Foreskin fibroblast (primary cell): ENCODE measurements at places on chromosomes 16 and 17.

GRCh38 chr17:13437966-13438779, 163.6 kb downstream of the HS3ST3A1 start:
- DNase-seq, result peak; percentile 65

GRCh38 chr17:6669479-6670212, 18.1 kb downstream of the C17orf100 start:
- DNase-seq, result no peak

DNA sequence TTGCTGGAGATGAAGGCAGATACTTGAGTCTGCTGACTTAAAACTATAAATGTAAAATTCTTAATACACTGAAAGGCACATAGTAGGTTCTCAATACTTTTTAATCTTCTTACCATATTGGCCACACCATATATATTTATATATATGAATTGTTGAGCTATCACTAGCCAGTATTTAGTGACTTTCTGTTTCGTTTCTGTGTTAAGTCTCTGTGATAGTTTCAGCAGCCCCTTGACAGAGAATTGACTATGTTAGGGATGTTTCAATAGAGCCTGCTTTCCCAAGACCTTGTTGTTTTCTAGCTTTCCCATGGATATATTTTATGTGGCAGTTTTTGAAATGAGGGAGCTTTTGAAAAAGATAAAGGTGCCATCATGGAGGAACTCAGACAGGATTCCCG, 206.5 kb upstream of the GOT2 start:
- DNase-seq, result no peak

- peak; percentile 62 for DNase-seq
These were observed 75.9 kb upstream of the PMFBP1 start for GRCh38 chr16:72247821-72248253.

- DNase-seq, result peak; percentile 23
These were observed 235.8 kb downstream of the MAP2K4 start for GRCh38 chr17:12256380-12256995.

- DNase-seq, result peak; percentile 82
These were observed 90.9 kb upstream of the BCAR1 start for GRCh38 chr16:75342308-75342811.

- DNase-seq, result no peak
These were observed 22.7 kb upstream of the GOT2 start for GRCh38 chr16:58756650-58757332.

GRCh38 chr16:30187556-30187865, 4.1 kb downstream of the CORO1A start:
- no peak for DNase-seq

GRCh38 chr16:2895813-2896212, 12.8 kb downstream of the FLYWCH2 start:
- no peak for DNase-seq

DNA sequence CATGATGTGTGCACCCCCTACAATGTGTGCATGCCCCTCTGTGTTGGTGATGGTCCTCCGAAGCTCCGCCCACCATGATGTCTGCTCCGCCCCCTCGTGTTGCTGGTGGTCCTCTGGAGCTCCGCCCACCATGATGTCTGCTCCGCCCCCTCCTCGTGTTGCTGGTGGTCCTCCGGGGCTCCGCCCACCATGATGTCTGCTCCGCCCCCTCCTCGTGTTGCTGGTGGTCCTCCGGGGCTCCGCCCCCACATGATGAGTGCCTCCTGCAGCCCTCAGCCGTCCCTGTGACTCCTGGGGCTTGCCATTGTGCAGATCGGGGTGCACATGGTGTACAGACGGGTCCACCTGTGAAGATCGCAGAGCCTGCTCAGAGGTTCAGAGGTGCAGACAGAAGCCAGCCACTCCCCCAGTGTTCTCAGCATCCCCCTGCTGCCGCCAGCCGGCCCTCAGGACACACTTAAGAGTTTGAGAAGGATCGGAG, 129.1 kb upstream of the CHMP6 start:
- DNase-seq, result no peak

- peak; percentile 45 for DNase-seq
These were observed 34.0 kb downstream of the RAB11FIP4 start for GRCh38 chr17:31425282-31426040.

GRCh38 chr17:71257096-71257495, 863.7 kb upstream of the SOX9 start:
- no peak for DNase-seq

DNA sequence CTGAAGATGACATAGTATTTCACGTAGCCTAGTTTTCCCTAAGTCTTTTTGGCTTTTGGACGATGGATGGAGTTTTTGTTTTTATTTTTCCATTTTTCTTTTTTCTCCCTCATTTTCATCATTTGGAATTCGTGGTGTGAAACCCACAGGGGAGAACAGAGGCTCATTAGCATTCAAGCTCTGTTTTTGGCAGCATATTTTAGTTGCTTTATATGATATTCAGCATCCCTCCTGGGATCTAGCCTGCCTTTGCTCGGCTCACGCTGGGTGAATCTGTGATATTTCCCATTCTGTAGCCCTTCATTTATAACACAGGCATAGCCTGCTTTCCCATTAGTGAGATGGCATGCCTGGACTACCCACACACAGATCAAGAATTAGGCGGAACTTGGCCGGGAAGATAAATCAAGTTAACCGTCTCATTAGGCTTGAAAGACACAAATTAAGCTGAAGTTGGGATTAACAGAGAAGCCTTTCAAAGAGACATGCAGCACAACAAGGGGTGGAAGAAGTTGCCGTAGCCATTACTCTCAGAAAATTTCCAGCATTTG, 20.1 kb upstream of the CLEC19A start:
- no peak for DNase-seq

- DNase-seq, result peak; percentile 23
These were observed 29.0 kb downstream of the RTN4RL1 start for GRCh38 chr17:1995907-1996799.

- no peak for DNase-seq
These were observed 62.6 kb downstream of the PLCG2 start for GRCh38 chr16:81841722-81842121.

GRCh38 chr17:39702901-39703893, 3.3 kb downstream of the ERBB2 start:
- DNase-seq, result peak; percentile 16

DNA sequence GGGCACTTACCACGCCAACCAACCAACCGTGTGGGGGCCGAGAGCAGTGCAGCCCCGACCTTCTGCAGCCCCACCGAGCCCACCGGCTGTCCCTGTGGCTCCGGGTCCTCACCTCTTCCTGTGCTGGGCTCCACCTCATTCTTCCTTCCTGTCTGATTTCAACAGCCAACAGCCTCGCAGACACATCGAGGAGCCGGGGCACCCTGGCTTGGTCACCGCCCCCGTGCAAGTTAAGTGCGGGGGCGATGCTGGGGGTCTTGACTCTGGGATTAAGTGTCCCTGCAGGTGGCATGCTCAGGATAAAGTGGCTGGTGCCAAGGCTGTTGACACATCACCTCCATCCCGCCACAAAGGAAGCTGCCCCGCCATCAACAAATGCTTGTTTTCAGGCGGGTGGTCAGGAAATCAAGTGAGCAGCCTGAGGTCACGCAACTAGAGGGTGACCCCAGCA, at the start of gene NLRC3:
Gene NLRC3, minus strand, starts transcription at position 102 of the 451 bp plus-strand sequence. CDS start 12,367 bp downstream, outside the sequence.
- no peak for DNase-seq

- DNase-seq, result peak; percentile 40
These were observed 704.1 kb downstream of the CDH11 start for GRCh38 chr16:64417711-64418227.

GRCh38 chr17:69578385-69578936, 164.0 kb downstream of the MAP2K6 start:
- DNase-seq, result no peak

- DNase-seq, result peak; percentile 41
These were observed 39.1 kb downstream of the CENPV start for GRCh38 chr17:16314189-16314588.
